ENCODE measurements at places on chromosomes 1 and 21.
A peak's percentile ranks its signal among the peaks of the same experiment; 100 is the strongest.

DNA sequence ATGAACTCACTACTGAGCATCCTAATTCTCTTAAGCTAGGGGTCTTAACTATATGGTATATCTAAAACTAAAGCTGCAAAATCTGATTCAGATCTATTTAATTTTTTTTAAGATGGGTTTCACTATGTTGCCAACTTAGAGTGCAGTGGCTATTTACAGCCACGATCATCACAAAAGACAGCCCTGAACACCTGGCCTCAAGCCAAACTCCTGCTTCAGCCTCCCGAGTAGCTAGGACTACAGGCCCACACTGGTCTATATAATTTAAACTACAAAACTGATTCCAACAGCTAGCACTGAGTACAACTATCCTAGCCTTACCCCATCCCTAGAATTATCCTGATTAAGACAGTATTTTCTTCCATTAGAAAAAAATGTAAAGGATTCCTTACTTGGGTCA, 37.1 kb downstream of the EIF4G3 start:
- DNase-seq = peak; percentile 70

- DNase-seq = no peak
These were observed 32.4 kb downstream of the PIK3C2B start for GRCh38 chr1:204462229-204462561.

- no peak for DNase-seq
These were observed 3.6 kb upstream of the MAN1A2 start for GRCh38 chr1:117363571-117364048.

DNA sequence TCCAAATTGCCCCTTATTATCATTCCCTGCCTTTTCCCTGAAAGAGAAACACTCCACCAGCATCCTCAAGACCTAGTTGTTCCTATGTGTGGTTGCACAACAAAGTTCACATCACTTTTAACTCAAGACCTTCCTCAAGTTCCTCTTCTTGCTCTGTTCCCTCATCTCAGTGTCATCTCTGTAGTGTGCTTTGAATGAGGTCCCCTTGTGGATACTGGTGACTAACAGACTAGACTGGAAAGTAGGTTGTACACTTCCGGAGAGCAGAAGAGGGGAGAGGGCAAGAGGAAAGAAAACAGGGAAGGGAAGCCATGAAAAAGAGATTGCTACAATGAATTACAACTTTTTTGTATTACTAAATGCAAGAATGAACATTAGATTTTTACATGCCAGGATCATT, 853.8 kb downstream of the USP25 start:
- DNase-seq = no peak

DNA sequence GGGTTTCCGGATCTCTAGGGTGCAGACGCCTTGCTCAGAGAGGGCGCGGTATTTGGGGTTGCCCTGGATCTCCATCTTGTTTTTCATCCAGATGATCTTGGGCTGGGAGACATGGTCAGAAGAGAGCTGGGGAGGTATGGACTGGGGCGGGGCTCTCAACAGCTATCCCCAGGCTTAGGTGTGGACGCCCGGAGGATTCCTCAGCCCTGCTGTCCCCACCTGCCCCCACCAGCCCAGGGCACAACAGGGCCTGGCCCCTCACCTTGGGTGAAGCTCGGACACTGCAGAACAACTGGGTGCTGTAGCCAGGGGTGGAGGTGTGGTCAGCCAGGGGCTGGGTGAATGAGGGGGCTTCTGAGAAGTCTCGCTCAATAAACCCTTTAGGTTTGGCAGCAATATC, 6.6 kb downstream of the MYBPH start:
- no peak for DNase-seq

DNA sequence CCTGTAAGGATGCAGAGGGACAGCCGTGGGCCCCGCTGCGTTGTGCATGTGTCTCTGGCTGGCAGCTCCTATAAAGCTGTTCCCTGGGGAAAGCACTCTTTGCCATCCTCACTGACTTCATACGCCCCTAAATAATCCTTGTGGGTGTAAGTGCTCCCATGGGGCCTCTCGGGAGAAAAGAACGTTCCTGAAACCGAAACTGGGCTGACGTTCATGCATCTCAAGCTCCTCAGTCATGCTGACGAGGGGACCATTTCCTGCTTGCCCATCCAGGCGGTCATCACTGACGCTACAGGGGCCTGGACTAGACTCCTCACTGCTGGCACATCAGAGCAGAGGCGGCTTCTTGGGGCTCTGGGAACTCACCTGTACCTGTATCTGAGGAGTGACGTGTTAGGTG, 73.1 kb upstream of the USP24 start:
- DNase-seq = no peak

Measured in NCI-H2081 (cell line).